ENCODE measurements at places on chromosomes 16 and 17. TPM values are rescaled to one million over a fixed set of nuclear protein-coding genes. Genes with fewer than 3 reads are reported as not detected.
A peak's percentile ranks its signal among the peaks of the same experiment; 100 is the strongest.

- H3K27ac ChIP-seq, result no peak overlapping the region
- no peak for DNase-seq
- H3K4me1 ChIP-seq, result peaks cover 4% of the 10 kb centered on the region
- no peaks in the 10 kb centered on the region for H3K36me3 ChIP-seq
- no peaks in the 10 kb centered on the region for H3K27me3 ChIP-seq
Measured at GRCh38 chr16:53058882-53059281, 4.1 kb downstream of the CHD9 start.

DNA sequence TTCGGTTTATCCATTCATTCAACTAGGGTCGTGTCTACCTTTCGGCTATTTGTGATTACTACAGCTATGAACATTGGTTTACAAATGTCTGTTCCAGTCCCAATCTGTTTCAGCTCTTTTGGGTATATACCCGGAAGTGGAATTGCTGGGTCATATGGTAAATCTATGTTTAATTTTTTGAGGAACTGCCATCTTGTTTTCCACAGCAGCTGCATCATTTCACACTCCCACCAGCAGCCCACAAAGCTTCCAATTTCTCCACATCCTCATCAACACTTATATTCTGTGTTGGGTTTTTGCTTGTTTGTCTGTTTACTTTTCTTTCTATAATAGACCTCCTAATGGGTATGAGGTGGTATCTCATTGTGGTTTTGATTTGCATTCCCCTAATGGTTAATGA is 48.7 kb upstream of the GINS3 start:
- H3K4me3 ChIP-seq, result no peak overlapping the region
- no peaks in the 10 kb centered on the region for H3K4me1 ChIP-seq
- no peak for DNase-seq
- H3K27me3 ChIP-seq, result no peaks in the 10 kb centered on the region

GRCh38 chr16:3904875-3905274 is 24.4 kb upstream of the CREBBP start:
- no peak for DNase-seq
- H3K4me3 ChIP-seq, result no peak overlapping the region
- no peaks in the 10 kb centered on the region for H3K27me3 ChIP-seq
- H3K27ac ChIP-seq, result no peak overlapping the region
- no peaks in the 10 kb centered on the region for H3K4me1 ChIP-seq
- H3K36me3 ChIP-seq, result no peaks in the 10 kb centered on the region

DNA sequence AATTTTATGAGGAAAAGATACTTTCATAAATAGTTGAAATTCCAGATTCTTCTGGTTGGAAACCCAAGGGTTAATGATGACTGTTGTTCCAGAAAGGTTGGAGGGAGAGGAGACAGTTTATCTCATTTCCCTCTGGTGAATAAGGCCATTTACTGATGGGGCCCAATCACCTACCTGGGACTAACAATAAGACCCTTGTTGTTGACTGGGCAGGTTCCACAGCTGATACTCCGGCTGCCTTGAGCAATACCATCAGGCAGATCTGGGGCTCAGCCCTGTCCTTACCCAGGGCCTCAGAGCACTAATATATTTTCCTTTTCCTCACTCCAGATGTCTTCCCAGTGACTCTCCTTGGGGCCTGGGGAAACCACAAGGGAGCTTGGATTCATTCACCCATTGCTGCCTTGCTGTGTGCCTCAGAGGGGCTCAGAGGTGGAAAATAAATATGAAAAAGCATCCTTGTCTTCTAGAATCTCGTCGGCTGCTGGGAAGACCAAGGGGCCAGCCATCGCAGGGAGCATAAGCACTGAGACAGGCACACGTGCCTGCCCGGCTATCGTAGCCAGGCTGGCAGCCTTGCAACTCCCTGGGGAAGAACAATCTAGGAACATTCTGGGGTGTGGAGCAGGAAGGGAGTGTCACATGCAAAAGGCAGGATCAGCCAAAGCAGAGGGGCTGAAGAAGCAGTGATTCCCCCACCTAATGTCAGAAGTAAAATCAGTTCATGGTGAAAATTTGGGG is 54.4 kb downstream of the MPRIP start:
- H3K4me3 ChIP-seq, result no peak overlapping the region
- peaks cover 31% of the 10 kb centered on the region for H3K4me1 ChIP-seq
- H3K27ac ChIP-seq, result no peak overlapping the region

DNA sequence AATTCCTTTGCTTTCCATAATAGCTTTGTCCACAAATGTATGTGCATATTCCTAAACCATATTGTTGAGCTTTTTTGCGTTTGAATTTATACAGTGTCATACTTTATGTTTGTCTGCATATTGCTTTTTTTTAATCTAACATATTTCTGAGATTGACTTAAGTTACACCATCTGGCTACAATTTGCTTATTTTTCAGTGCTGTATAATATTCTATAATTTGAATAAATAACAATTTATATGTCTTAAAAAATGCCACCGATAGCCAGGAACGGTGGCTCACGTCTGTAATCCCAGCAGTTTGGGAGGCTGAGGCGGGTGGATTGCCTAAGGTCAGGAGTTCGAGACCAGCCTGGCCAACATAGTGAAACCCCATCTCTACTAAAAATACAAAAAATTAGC is 1.5 kb upstream of the PIMREG start:
- DNase-seq, result no peak
- H3K27me3 ChIP-seq, result no peaks in the 10 kb centered on the region
- no peak overlapping the region for H3K4me3 ChIP-seq
- no peaks in the 10 kb centered on the region for H3K36me3 ChIP-seq
- no peak overlapping the region for H3K27ac ChIP-seq
- peaks cover 3% of the 10 kb centered on the region for H3K4me1 ChIP-seq

DNA sequence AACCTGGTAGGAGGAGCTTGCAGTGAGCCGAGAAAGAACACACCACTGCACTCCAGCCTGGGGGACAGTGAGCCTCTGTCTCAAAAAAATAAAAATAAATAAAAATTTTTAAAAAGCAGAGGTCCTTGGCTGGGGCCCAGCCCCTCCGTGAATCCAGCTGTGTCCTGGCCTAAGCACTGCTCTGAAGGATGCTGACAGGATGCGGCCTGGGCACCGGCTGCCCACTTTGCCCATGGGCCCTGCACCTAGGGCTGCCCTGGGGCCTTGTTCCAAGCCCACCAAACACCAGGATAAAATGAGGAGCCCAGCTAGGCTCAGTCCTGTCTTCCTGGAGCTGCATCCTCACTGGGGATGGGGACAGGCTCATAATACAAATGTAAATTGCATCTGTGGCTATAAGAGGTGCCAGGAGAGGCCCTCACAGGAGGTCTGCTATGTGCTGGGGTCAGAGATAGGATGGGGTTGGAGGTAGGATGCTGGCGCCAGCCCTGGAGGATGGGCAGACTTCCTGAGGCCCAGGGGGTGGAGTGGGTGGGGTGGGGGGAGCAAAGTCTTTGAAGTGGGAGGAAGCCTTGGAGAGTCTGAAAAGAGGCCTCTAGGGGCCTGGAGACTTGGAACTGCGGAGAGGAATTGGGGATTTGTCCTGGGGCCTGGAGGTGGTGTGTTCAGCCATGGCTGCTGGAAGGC is 6.2 kb downstream of the C16orf89 start:
- no peaks in the 10 kb centered on the region for H3K27me3 ChIP-seq
- no peaks in the 10 kb centered on the region for H3K36me3 ChIP-seq
- no peak for DNase-seq
- H3K27ac ChIP-seq, result no peak overlapping the region
- no peaks in the 10 kb centered on the region for H3K4me1 ChIP-seq

GRCh38 chr17:67377488-67378453 is 690 bp downstream of the PITPNC1 start:
- no peaks in the 10 kb centered on the region for H3K27me3 ChIP-seq
- DNase-seq, result peak; percentile 59
- H3K4me3 ChIP-seq, result peak overlapping the region; percentile 88
- peaks cover 5% of the 10 kb centered on the region for H3K4me1 ChIP-seq

DNA sequence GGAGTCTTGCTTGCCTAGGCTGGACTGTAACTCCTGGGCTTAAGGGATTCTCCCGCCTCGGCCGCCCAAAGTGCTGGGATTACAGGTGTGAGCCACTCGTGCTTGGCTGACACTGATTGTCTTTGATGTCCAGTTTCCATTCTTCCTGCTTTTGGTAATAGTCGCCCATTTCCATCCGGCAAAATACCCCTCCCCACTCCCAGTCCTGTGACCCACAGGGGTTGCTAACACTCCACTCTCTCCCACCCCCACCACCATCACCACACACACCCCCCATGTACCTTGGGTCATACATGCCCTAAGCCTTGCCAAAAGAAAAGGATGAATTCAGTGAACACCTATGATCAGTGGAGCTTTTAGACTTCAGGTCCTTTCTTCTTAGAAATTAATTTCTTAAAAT is 52.8 kb upstream of the MYH10 start:
- no peak overlapping the region for H3K27ac ChIP-seq
- H3K4me1 ChIP-seq, result peaks cover 11% of the 10 kb centered on the region
- no peak overlapping the region for H3K4me3 ChIP-seq
- H3K36me3 ChIP-seq, result no peaks in the 10 kb centered on the region

- no peak for DNase-seq
- H3K27me3 ChIP-seq, result no peaks in the 10 kb centered on the region
- H3K36me3 ChIP-seq, result no peaks in the 10 kb centered on the region
- H3K4me3 ChIP-seq, result no peak overlapping the region
- no peak overlapping the region for H3K27ac ChIP-seq
Measured at GRCh38 chr17:47214931-47215330, 5.8 kb downstream of the MYL4 start.

GRCh38 chr17:51818777-51819176 is 339.7 kb downstream of the CA10 start:
- H3K36me3 ChIP-seq, result no peaks in the 10 kb centered on the region
- no peaks in the 10 kb centered on the region for H3K27me3 ChIP-seq
- no peaks in the 10 kb centered on the region for H3K4me1 ChIP-seq
- no peak overlapping the region for H3K4me3 ChIP-seq
- no peak overlapping the region for H3K27ac ChIP-seq

- H3K27me3 ChIP-seq, result no peaks in the 10 kb centered on the region
- H3K4me1 ChIP-seq, result no peaks in the 10 kb centered on the region
- no peak overlapping the region for H3K27ac ChIP-seq
- no peaks in the 10 kb centered on the region for H3K36me3 ChIP-seq
Measured at GRCh38 chr17:63928172-63928666, 3.9 kb downstream of the CD79B start.

DNA sequence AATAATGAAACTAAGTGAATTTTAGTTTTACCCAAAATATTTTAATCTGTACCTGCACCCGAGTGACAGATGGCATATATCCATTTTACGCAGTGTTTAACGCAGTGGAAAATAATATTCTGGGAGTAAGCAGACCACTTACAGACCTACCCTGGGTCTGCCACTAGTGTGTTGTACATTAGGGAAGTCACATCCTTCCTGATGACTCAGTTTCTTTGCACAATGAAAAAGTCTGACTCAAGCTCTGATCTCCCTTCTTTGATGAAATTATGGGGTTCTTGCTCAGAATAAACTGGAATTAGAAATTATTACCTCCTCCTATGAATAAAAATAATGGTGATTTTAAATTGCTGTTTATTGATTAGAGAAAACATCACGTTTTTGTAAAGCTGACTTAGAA is 123.2 kb upstream of the AXIN2 start:
- H3K4me1 ChIP-seq, result no peaks in the 10 kb centered on the region
- no peak overlapping the region for H3K4me3 ChIP-seq
- no peaks in the 10 kb centered on the region for H3K27me3 ChIP-seq
- no peak overlapping the region for H3K27ac ChIP-seq
- no peaks in the 10 kb centered on the region for H3K36me3 ChIP-seq

- H3K27ac ChIP-seq, result peak overlapping the region; percentile 37
- no peaks in the 10 kb centered on the region for H3K36me3 ChIP-seq
- H3K4me1 ChIP-seq, result peaks cover 15% of the 10 kb centered on the region
- DNase-seq, result no peak
- peak overlapping the region; percentile 63 for H3K4me3 ChIP-seq
- H3K27me3 ChIP-seq, result no peaks in the 10 kb centered on the region
Measured at GRCh38 chr17:16439303-16439791, 24.0 kb downstream of the TRPV2 start.

DNA sequence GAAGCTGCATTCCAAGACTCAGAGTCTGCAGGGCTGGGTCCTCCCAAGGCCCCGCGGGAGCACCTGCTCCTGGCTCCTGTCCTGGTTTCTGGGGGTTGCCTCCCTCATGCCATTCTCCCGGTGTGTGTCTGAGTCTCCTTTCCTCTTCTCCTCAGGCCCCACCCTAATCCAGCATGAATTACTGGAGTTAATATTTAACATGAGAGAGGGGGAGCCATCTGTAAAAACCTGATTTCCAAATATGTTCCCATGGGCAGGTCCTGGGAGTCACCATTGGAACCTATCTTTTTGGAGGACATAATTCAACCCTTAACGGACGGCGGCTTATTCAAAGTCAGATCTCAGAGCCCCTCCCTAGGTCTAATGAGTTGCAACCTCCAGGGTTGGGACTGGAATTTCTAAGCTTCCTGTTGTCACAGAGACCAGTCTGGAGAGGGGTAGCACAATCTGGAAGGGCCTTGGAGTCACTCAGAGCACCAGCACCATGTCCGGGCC is 5.4 kb downstream of the C17orf99 start:
- no peak overlapping the region for H3K27ac ChIP-seq
- H3K27me3 ChIP-seq, result no peaks in the 10 kb centered on the region
- H3K4me1 ChIP-seq, result no peaks in the 10 kb centered on the region
- H3K4me3 ChIP-seq, result no peak overlapping the region
- DNase-seq, result no peak
- no peaks in the 10 kb centered on the region for H3K36me3 ChIP-seq

- peaks cover 42% of the 10 kb centered on the region for H3K4me1 ChIP-seq
- H3K36me3 ChIP-seq, result no peaks in the 10 kb centered on the region
- DNase-seq, result peak; percentile 79
- H3K27me3 ChIP-seq, result no peaks in the 10 kb centered on the region
- no peak overlapping the region for H3K4me3 ChIP-seq
Measured at GRCh38 chr16:84924331-84925091, 86.8 kb downstream of the ZDHHC7 start.

LAT gene
- 5.1 TPM for total RNA-seq

TANGO6 gene
- 27.8 TPM for total RNA-seq

CD79B gene
- total RNA-seq, result 0.48 TPM

RCVRN gene
- total RNA-seq, result 0.82 TPM

RNF157 gene
- total RNA-seq, result 4.3 TPM

SLC35G6 gene
- total RNA-seq, result not detected

CEP295NL gene
- 6.1 TPM for total RNA-seq
